Fibroblast of pulmonary artery (primary cell): ENCODE measurements at places on chromosomes 11 and 22.

- DNase-seq, result no peak
Measured at GRCh38 chr11:44319552-44320288, 9.8 kb upstream of the ALX4 start.

- DNase-seq, result no peak
Measured at GRCh38 chr11:121341609-121342008, 49.0 kb downstream of the SC5D start.

- no peak for DNase-seq
Measured at GRCh38 chr11:134464196-134464595, 52.2 kb upstream of the B3GAT1 start.

DNA sequence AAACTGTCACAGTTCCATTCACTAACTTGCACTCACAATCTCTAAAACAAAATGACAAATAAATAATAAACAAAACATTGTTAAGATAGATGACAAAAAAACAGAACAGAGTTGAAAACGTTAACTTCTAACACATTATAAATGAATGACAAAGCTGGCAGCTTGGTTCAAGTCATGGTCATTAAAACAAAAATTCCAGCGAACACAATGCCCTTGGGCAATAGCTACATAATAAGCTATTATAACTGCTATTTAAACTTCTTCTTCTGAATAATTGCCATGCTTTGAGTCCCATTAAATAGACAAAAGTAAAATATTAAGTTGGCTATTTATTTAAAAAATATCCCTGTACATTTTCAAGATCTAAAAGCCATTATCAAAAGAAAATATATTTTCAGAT lies 54.7 kb downstream of the PICALM start:
- DNase-seq, result no peak

DNA sequence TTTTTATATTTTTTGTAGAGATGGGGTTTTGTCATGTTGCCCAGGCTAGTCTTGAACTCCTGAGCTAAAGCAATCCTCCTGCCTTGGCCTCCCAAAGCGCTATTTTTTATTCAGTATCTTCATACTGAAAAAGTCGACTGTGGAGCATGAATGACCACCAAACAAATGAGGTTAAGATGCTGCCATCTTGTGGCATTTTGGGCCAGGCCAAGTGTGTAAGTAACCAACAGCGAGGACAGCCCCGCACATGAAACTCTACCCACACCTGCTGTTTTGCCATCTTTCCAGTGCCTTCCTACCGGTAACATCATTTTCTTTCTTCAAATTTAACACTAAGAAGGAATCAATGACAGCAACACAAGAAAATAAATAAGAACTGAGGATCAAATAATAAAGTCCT lies 32.2 kb upstream of the AQP11 start:
- DNase-seq, result peak; percentile 18

DNA sequence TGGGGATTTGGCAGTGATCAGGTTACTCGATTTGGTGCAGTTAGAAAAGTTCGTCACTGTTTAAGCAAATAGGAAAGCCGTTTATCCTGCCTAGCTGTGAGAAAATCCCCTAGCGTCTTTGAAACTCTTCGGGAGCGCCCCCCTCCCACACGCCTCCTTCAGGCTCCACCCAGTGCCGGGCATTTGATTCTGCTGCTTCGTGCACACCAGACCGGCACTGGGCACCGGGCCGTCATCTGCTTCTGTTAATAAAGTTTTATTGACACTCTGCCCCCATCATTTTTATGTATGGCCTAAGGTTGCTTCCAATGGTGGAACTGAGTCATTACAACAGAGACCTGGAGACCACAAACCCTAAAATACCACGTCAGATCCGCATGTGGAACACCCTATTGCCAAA lies 50.9 kb downstream of the IGF2 start:
- no peak for DNase-seq

- no peak for DNase-seq
Measured at GRCh38 chr11:119445850-119446249, 22.9 kb upstream of the THY1 start.
